ENCODE measurements at places on chromosomes 1 and 21.

DNA sequence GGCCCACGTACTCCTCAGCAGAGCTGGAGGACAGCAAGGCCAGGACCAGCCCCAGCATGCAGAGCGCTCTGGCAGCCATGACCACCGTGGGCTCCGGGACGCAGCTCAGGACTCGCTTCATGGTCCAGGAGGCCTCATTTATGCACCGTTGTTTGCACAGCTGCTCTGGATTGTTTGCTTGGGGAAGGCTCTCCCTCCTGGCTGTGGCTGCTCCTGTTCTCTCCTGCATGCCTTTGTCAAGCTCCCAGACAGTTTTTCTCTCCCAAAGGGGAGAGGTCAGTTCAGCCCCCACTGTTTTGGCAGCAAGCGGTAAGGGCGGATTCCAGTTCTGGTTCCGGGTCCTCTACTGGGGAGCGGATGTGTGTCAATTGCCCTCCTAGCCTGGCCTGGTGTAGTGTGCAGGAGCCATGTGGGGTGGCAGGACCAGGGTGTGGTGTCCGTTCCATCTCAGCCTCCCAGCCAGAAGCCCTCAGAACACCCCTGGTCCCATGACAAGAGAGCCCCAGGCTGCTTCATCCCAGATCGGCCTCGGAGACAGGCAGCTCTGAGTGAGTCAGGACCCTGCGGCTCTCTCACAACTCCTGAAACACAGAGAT, at the start of gene TFF3:
Gene TFF3 (minus strand): TSS at position 114 of the 596 bp plus-strand sequence. CDS start 35 bp downstream, at position 79.
- no peak for DNase-seq

- no peak for DNase-seq
Observed at GRCh38 chr1:220028346-220028895, 17.9 kb downstream of the EPRS1 start.

- DNase-seq = no peak
Observed at GRCh38 chr1:170669586-170670530, 5.9 kb downstream of the PRRX1 start.

DNA sequence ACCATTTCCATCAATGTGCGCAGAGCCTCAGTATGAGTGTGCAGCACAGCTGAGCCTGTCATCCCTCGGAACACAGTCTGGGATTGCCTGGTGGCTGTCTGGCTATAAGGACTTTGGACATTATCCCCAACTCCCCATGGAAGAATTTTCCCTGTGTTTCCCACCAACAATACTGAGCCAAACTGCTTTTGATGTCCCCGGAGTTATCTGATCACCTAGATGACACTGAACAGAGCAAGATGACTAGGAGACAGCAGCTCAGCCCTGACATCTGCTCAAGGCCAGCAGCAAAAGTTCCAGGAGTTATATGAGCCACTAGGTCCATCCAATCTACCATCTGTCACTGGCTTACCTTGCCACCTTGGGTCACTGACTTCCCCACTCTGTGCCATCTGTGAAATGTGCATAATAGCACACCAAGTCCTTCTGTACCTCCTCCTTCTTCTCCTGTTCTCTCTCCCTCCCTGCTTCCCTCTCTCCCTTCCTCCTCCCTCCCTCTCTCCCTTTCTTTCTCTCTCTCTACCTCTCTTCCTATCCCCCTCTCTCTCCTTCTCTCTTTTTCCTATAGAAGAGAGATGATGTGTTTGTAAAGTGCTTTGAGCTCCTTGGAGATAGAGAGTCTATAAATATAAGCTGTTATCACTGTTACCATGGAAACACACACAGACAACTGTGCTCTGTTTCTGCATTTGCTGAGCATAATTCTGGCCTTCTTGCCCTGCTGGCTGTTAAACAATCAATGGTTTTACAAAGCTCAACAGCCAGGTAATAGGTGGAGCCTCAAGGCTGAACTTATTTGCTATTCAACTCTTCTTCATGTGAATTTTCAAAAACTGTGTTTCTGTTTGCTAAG, 19.7 kb upstream of the ATP1B1 start:
- DNase-seq = no peak

DNA sequence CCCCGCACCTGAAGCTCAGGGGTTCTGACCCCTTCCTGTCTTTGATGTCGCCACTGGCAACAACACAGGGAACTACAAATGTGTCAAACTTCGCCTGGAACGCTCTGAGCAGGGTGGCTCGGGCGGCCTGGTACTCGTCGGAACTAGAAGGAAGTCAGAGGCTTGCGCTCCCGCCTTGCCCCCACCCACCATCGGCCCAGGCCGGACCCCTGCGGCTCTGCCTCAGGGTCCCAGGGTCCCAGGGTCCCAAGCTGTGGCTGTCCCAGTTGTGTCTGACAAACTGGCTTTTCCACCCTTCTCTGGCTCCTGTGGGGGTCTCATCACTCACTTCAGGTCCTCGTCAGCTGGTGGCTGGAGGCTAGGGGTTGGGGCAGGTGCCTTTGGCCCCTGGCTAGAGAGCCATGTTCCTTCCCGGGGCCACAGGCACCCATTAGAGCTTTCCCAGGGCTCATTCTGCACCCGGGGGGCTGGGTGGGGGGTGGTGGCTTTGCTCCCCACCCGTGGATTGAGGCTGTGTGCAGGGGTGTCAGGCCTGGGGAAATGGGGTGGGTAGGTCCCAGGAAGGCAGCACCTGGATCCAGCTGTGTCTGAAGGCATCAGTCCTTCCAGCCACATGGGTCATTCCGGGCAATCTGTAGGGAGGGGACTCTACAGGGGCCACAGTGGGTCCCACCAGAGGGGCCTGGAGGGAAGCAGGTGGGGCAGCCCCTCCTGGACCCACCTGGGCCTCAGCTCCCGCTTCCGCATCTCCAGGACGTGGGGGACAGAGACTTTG, 8.0 kb upstream of the TMEM52 start:
- DNase-seq = no peak

- no peak for DNase-seq
Observed at GRCh38 chr1:171969813-171970212, 128.5 kb downstream of the DNM3 start.

DNA sequence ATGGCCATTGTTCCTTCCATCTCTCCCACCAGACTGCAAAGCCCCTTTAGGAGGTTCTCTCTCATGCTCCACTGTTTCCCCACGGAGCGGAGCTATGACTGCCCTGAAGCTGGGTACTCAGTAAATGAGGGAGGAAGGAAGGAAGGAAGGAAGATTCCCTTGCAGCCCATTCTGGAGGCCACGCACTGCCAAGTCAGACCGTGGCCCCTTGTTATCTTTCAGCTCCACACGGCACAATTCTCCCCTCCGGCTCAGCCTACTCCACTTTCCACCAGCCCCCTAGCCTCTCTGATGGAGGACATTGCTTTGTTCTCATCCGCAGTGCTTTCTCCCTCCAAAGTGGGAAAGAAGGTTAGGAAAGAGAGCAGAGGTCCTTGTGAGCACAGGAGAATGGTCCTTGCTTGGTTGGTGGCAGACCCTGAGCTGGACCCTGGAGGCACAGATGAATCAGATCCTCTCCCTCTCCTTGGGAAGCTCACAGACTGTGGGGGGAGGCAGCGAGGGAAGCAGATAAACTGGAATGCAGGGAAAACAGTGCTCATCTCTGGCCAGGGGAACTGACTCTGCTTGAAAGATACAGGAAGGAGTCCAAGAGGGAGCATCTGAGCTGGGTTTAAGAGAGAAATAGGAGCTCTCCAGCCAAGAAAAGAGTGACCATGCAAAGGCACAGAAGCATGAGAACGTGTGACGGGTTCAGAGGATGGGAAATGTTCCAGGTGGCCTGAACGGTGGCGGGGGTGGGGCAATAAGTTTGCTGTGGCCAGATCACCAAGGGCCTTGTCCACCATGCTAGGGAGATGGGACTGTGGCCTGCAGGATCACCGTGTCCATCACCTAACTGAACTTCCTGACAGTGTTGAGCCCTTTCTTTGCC, 52.6 kb downstream of the GLIS1 start:
- DNase-seq = no peak

GRCh38 chr21:45228171-45228641, 59.5 kb downstream of the POFUT2 start:
- no peak for DNase-seq

- no peak for DNase-seq
Observed at GRCh38 chr1:147062956-147063355, 109.3 kb downstream of the PRKAB2 start.

- DNase-seq = peak; percentile 84
Observed at GRCh38 chr1:244353551-244354091, 98.1 kb downstream of the ADSS2 start.

DNA sequence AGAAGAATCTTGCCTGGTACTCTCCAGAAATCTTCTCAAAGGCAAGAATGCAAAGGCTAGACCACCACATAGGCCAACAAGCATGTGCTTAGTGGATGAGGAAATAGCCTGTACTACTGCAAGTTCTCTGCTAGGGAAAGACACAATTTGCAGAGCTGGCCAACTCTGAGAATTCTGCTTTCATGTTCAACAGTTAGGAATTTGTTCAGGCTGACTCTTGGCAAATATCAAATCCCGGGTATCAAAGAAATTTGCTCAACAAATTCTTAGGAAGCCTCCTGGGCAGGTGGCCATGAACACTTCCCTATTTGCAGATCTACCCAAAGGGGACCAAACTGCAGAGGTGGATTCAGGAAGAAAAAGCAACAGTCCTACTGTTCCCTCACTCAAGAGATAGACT, 15.0 kb upstream of the H3-3A start:
- no peak for DNase-seq

- DNase-seq = no peak
Observed at GRCh38 chr1:219626865-219627264, 14.0 kb upstream of the ZC3H11B start.

GRCh38 chr1:208149776-208150514, 94.2 kb downstream of the PLXNA2 start:
- no peak for DNase-seq

DNA sequence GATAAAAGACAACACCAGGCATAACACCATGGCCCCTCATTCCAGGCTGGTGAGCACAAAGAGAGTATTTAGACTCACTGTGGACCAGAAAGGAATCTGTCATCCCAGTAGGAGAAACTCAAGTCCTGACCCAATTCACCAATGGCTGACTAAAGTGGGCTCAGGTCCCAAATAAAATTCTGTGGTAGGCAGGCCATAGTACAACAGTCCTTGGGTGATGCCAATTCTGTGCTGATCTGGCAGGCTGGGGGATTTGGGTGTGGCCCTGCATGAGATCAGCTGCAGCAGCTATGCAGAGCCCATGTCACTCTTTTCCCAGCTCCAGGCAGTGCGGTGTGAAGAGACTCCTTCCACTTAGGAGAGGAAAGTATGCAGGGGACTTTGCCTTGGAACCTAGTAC, 245.1 kb downstream of the LBR start:
- no peak for DNase-seq

DNA sequence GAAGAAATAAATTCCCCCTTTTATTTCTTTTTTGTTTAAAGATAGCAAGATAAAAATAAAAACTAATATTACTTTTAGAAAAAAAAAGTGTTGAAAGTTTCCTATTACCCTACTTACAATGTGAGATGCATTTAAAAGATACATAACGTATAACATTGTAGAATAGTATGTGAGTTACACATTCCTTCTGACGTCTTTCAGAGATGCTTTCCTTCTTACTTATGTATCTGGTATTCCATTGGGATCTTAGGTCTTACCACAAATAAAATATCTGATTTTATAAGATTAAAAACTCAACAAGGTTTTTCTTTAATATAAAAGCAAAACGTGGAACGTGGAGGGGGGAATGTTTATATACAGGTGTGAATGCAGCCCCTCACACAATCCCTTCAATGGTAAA, 147.2 kb upstream of the ETS2 start:
- DNase-seq = no peak

DNA sequence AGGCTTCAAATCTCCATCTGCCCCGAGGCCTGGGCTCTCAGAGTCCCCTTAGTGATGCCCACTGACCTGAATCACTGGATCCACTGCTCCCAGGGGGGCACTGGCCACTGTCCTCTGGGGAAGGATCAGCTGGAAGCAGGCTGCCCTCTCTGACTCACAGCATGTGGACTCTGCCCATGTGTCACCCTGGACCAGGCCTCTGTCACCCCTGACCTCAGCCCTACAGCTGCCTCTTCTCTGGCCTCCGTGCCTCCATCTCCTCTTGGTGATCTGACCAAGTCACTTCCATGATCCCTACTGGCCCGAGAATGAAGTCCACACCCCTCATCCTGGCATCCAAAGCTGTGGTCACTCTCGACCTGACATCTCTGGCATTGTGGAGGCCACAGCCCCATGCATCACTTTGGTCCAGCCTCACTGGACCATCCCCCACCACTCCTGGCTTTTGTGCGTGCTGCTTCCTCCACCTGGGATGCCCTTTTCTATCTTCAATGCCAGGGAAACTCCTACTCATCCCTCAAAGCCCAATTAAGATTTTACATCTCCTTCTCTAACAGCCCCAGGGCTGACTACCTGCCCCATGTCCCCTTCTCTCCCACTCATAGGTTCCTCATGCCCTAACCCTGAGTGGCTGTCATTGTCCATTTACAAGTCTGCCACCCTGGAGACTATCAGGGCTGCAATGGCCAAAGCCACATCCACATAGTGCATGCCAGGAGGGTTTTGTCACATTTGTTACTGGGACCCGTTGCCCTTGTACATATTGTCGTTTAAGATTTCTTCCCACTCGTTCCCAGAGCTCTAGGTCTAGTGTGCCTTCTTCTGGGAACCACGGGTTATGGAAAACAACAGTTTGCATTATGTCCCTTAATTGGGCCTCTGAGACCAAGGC, 685.0 kb downstream of the MATN1 start:
- no peak for DNase-seq

- DNase-seq = no peak
Observed at GRCh38 chr1:42822800-42823392, 5.7 kb upstream of the SVBP start.

GRCh38 chr1:51535006-51535592, 16.0 kb upstream of the EPS15 start:
- no peak for DNase-seq

DNA sequence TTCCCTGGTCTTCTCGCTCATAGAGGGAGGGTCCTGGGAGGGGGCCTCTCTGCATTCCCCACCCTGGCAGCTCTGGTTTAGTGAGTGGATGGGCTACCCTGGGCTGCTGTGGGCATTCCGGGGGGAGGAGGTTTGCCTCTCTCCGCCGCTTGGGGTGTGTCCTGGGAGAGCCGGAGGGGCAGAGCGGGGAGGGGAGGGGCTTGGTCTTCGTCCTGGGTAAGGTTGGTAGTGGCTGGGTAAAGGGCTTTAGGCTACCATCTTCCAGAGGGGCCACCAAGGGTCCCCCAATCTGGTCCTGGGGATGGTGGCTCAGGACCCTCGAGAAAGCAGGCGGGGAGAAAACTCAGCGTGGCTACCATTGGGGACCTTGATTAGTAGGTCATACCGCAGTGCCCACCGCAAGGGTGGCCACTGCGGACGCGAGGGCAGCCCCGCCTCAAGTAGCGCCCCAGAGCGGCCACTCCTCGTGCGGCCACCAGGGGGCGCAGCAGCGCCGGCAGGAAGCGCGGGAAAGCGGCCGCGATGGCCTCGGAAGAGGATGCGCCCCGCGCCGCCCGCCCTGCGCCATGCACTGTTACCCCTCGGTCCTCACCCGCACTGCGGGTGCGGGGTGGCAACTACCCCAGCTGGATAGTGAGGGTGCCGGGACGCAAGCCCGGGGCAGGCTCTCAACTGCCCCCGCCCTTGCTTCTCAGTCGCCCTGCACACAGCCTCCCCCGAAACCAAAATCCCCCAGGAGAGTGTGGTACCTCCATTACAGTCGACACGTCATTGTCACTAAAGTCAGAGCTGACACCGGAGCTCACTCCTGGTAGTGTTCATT, 44.1 kb upstream of the SLC25A33 start:
- no peak for DNase-seq

All from glomerular endothelial cell (primary cell).